ENCODE measurements at places on chromosomes 13 and 19.

GRCh38 chr19:20969498-20969897, 46.4 kb downstream of the ZNF85 start:
- DNase-seq: no peak

- no peak for DNase-seq
Measured at GRCh38 chr19:12112701-12113100, 27.4 kb downstream of the ZNF20 start.

- peak; percentile 34 for DNase-seq
Measured at GRCh38 chr13:111281751-111282311, 38.6 kb upstream of the TEX29 start.

DNA sequence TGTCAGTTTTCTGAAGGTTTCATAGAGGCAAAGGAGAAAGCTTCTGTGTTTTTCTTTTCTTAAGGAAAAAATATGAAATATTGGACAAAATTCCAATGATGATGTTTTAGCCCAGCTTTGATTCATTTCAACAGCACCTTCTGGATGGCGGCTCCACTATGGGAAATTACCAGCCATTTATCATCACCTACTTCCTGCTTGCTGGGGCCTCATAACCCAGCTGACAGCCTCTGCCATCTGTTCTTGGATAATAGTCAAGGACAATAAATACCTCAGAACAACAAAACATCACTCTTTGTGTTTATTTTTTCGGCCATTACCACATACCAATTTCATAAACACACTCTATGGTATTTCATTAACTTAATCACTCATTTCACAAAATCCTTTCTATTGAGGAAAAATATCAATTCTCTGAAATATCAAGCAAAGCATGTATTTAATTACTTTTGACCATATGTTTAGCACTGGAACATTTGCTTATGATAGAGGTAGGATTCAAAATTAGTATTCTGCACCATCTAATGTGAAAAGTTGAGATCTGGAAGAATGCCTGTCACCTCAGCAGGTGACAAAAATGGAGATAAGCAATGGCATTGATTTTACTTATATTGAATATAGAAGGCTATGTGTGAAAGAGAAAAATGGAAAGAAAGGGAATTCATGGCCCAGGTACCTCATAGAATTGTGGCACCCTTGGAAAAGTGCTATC, 629.7 kb downstream of the LIG4 start:
- DNase-seq: no peak

Measured in GM03348 (cell line).